ENCODE measurements at places on chromosomes 7 and 10.

DNA sequence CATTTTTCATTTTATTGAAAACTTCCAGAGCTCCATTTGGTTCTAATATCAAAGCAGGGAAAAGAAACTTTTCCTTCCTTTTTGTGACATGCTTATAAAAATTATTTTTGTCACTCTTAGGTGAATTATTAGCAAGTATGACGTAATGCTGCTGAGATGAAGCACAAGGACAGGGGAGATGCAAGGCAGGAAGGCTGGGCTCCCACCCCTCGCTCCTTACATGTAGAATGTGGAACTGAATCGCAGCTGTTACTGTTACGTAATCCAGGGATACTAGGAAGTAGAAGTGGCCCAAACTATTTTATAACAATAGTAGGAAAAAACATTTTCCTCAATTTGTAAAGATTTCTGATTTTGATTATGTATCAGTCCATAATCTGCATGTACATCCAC, 17.1 kb upstream of the GTPBP4 start:
- DNase-seq: no peak

DNA sequence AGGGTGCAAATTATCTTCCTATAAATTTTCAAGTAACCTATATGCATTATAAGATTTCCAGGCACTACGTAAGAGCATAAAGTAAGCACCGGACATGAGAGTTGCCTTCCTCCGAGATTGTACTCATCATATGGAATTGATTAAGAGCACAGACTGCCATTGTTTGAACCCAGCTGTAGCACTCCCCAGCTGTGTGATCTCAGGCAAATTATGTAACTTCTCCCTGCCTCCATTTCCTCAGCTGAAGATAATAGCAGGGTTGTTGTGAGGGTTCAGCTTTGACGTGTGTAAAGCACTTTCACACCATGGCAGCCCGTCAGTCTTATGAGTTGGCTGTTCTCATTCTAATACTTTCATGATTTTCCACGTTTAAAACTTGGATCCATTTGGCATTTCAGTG, 122.6 kb downstream of the ITIH5 start:
- DNase-seq: no peak

GRCh38 chr7:13872709-13873108, 116.8 kb downstream of the ETV1 start:
- DNase-seq: no peak

- no peak for DNase-seq
These were observed 25.3 kb downstream of the CFAP46 start for GRCh38 chr10:132916956-132917666.

- DNase-seq: no peak
These were observed 203.8 kb downstream of the ZMYND11 start for GRCh38 chr10:339038-339391.

- no peak for DNase-seq
These were observed 48.7 kb downstream of the IQUB start for GRCh38 chr7:123485721-123486120.

- DNase-seq: no peak
These were observed 107.3 kb upstream of the NANOS1 start for GRCh38 chr10:118922226-118922625.

- DNase-seq: no peak
These were observed 252.6 kb downstream of the DOCK4 start for GRCh38 chr7:111953611-111954010.

DNA sequence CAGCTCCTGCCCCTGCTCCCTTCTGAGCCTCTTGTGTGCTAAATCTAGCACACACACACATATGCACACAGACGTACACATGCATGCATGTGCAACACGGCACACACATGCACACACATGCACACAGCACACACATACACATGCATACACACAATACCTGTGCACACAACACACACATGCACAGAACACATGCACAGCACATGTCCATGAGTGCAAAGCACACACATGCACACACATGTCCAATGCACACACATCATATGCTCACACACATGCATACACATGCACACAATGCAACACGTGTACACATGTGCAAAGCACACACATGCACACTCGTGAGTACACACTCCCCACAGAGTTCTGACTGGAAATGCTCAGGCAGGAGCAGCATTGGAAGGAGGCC, 115.0 kb downstream of the WDR37 start:
- DNase-seq: no peak

DNA sequence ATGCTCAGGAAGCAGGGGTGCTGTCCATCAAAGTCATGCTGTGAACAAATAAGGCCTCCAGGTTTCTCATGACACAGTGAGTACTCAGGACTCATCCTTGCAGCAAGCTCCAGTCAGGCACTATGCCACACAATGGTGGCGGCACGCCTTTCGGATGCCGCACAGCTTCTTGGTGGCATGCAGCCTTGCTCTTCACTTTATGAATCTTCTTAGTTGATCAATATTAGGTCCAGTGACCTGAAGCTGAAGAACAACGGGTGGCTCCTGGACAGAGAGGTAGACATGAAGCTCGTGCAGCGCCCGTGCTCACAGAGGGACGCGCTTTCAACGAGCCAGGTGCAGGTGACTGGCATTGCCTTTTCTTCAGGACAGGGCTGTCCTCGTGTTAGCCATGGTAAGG, 653.0 kb upstream of the MGMT start:
- no peak for DNase-seq

- DNase-seq: no peak
These were observed 82.4 kb upstream of the SLC13A1 start for GRCh38 chr7:123282181-123282580.

DNA sequence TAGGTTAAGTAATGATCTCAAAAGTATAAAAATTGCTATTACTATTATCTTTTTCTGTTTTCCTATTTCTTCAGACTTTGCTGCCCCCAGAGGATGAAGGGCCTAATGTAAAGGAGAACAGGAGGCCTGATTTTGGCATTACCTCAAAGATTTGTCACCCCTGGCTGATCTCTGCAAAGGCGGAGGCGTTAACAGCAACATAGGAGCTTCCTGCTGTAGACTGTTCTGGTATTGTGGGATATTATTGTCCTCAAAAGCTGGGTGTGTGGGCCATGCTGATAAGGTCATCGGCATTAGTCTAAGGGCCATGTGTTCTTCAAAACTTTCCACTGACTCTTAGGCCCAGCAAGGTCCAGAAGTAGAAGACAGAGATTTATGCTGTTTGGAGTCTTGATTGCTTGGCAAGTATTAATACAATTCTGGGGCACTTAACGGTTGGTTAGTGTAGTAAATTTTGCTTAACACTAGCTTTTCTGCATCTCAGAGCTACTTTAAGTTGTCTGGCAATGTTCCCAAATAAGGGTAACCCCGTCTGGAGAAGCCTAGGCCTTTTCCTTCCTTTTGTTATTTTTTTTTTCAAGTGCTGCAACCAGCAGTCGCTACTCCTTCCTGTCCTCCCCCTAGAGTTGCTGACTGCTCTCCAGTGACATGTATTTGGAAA, 14.0 kb upstream of the ENTPD1 start:
- DNase-seq: no peak

GRCh38 chr10:44011603-44011981, 362.9 kb upstream of the ZNF32 start:
- no peak for DNase-seq

DNA sequence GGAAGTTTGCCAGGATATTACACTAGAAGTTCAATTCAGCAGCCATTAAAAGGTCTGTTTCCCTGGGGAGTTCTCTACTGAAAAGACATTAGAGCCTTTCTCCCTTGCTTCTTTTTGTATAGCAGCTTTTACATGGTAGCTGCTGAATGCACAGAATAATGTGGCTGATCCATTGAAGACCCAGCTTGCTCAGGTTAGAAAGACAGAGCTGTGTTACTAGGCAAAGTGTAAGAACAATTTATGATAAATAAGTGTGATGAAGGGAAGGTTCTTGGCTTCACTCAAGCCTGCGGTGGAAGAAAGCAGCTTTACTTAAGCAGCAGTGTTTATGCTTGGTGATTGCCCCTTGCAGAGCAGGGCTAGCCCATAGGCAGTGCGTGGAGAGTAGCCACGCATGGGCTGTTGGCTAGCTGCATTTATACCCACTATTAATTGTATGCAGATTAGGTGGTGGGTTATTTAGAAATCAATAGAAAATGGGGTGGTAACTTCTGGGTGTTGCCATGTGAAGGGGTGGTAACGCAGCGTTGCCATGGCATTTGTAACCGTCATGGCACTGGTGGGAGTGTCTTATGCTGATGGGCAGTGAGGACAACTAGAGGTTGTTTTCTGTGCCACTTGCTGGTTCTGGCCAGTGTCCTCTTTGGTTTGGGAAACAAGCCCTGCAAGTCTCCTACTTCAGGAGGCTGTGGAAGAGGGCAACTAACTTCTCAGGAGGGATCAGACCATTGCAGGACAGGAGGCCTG, 942.9 kb downstream of the NRG3 start:
- DNase-seq: no peak

- no peak for DNase-seq
These were observed 74.8 kb downstream of the HIPK2 start for GRCh38 chr7:139702811-139703486.

DNA sequence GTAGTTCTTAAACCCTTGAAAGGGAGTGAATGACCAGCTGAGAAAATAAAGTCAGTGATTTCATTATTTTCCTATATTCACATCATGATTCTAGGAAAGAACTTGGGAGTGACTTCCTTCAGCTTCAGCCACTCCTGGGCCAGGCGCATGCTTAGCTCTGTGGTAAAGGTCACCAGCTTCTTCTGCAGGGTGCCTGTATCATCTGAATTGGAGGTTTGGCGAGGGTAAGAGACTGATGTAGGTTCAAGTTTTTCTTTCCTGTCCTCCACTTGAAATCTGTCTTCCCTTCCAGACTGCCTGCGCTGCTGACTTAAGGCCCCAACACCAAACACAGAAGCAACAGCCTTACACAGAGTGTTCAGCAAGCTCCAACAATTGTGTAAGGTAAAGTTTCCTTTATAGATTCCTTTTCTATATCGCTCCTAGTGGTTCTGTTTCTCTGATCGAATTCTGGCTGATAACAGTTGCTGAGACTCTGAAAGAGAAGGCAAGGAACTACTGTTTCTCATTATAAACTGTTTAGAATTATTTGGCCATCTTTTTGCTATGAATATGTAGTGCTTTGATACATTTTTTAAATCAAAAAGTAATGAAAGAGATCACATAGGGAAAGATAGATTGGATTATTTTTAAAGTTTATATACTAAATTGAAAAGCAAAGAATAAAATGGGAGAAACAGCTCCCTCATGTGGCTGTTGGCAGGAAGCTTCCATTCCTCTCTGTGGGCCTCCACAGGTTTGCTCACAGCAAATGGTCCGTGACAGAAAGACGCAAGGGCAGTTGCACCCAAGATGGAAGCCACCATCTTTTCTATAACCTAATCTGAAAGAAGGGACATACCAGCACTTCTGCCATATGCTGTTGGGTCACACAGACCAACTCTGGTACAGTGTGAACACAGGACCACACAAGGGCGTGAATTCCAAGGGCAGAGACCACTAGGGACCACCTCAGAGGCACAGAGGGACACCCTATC, 14.0 kb downstream of the GATAD1 start:
- peak; percentile 41 for DNase-seq

- no peak for DNase-seq
These were observed 208.3 kb downstream of the LRMDA start for GRCh38 chr10:75639736-75640135.

- no peak for DNase-seq
These were observed 3.3 kb upstream of the MEST start for GRCh38 chr7:130488392-130489139.

- DNase-seq: no peak
These were observed 130.9 kb downstream of the GNAT3 start for GRCh38 chr7:80380957-80381356.

GRCh38 chr7:131904760-131905327, 348.4 kb upstream of the PODXL start:
- no peak for DNase-seq

DNA sequence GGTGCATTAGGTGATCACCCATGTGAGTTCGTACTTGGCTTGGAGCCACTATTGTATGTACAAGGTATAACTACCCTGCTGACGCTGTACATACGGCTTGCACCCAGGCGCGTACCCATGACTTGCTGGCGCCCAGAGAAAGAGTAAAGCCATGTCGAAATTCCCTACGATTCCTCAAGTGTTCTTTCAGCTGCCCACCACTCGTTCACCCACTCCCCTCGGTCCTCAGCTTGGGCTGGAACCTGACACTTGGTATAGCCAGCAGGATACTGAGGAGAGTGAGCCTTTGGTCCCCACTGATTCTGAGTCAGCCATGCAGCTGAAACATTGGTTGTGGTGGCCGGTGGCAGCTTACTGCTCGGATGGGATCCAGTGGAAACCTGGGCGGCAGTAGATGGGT, 241.5 kb downstream of the CACNA2D1 start:
- DNase-seq: no peak

GRCh38 chr10:65811931-65812525, 1113.8 kb upstream of the LRRTM3 start:
- DNase-seq: no peak

DNA sequence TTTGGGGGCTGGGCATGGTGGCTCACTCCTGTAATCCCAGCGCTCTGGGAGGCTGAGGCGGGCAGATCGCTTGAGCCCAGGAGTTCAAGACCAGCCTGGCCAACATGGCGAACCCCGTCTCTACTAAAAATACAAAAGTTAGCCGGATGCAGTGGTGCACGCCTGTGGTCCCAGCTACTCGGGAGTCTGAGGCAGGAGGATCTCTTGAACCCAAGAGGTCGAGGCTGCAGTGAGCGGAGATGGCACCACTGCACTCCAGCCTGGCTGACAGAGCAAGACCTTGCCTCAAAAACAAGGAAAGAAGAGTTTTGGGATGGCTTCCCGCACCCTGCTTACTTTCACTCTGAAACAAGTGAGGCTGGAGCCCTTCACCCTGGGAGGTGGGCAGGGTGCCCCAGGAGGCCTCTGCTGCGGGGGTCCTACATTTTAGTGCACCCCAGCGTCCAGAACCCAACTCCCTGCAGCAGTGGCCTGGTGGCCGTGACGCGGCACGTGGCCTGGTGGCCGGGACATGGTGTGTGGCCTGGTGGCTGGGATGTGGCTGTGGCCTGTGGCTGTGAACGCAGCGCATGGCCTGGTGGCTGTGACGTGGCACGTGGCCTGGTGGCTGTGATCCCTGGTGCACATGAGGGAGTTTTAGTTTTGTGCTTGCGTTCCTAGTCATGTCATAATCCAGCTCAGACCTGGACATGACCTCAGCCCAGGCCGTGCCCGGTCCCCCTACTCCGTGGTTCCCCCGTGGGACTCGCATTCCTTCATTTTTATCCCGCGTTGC, 9.3 kb downstream of the KNDC1 start:
- DNase-seq: no peak

DNA sequence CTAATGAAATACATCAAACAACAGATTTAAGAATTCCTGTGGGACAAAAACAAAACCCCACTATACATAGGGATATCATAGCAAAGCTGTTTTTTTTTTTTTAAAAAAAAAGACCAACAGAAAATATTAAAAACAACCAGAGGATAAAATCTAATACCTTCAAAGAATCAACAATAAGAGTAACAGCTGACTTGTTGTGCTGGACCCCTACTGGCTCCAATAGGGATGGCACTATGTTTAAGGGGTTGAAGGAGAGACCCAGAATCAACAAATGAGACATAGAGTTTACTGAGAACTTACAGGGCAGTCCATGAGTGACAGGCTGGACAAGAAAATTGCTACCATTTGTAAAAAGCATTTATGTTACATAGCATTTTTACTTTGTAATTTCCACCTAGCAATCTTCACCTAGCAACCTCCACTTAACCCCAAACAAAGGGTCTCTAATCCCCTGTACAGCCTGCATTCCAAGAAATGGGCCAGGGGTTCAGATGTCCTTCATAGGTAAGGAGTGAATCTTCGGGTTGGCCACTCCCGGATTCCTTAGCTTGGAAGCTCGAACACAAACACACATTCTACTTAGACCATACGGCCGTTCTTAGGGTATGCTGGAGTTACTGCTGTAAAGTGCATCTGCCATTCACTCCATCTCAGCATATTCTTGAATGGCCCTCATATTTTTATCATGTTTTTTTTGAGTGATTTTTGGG, 25.8 kb downstream of the ASZ1 start:
- DNase-seq: no peak

GRCh38 chr7:247181-247580, 42.8 kb upstream of the FOXL3 start:
- DNase-seq: no peak

Measured in hematopoietic multipotent progenitor cell treated with erythropoietin and hydrocortisone succinate and interleukin-3 and kit ligand, for 17 days (in vitro differentiated cells).